ENCODE measurements at places on chromosomes 3 and 15.

DNA sequence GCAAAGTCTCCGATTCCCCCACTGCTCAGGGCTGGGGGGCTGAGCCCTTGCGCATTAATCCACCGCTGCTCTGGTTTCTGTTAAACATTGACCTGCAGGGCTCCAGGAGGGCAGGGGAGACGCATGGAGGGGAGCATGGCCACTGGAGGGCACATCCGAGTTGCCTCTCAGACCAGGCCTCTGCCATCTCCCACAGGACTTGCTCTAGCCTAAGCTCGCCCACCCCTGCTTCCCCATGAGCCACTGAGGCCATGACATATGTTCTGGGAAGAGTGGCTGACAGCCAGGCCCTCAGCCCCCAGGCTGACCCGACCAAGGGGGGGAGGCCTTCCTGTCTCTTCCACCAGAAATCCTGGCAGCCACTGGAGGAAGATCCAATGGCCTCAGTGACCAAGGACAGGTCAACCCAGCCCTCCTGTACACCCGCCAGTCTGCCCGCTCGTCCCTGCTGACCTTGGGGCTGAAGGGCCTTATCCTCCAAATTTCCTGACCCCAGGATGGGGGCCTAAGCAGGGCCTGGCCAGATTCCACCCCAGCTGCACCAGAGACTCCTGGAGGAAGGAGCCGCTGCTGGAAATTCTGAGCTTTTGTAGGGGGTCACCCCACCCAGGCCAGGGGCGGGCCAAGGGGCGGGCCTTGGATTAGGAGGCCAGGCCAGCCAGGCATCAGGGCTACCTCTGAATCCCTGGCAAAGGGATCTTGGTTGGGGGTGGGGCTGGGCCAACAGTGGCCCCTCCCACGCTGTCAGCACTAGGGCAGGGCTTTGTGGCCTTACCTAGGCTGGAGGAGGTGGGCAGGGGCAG is at the start of gene HYAL1:
Gene HYAL1, minus strand, starts transcription at position 562 of the 803 bp plus-strand sequence. CDS start 618 bp downstream, outside the sequence.
- no peak for DNase-seq

DNA sequence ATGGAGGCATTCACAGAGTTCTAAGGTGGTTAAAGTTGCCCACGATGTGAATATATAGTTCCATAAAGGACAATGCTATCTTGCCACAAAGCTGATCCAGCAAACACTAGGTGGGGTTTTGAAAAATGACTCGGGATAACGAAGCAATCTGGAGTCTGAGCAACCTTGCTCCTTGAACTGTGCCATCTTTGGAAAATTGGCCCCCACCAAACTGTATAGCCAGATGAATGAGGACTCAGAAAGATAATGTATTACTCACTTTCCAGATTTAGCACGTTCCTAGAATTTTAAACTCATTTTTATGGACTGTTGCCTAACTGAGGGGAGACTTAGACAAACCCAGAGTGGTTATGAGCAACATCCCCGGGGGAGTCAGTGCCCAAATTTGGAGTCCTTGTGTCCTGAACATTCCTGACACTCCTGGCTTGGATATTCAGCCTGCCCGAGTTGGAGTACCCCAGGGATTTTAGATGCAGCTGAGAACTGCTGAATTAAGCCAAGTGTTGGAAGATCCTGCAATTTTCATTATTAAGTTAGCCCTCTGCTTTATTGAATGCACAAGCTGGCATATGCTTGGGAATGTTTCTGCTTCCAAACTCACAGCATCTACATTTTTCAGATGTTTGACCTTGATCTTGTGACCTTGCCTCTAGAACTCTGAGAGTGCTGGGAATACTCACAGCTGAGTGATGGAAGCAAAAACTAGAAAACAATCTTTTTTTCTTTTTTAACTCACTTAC is 8.8 kb upstream of the MAGI1 start:
- no peak for DNase-seq

- no peak for DNase-seq
These were observed 793 bp downstream of the APOD start for GRCh38 chr3:195582947-195583346.

GRCh38 chr3:86815880-86816279 is 175.1 kb downstream of the VGLL3 start:
- peak; percentile 53 for DNase-seq

- no peak for DNase-seq
These were observed 200.7 kb downstream of the MBNL1 start for GRCh38 chr3:152469248-152470025.

DNA sequence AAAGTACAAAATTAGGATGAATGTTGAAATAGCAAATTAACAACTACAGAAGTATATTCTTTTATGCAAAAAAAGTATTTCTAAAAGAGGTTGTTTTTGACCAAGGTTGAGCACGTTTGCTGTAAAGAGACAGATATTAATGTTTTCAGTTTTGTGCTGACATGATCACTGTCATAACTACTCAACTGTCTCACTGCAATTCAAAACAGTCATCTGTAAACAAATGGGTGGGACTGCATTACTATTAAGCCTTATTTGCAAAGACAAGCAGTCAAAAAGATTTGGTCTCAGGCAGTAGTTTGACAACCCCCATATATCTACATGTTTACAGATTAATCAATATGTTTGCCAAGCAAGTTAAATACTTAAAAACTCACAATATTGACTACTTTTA is 109.1 kb upstream of the ZNF385D start:
- no peak for DNase-seq

- peak; percentile 57 for DNase-seq
These were observed 107.6 kb downstream of the PEX5L start for GRCh38 chr3:179929091-179929529.

- no peak for DNase-seq
These were observed 4.4 kb upstream of the BRPF1 start for GRCh38 chr3:9727041-9727595.

DNA sequence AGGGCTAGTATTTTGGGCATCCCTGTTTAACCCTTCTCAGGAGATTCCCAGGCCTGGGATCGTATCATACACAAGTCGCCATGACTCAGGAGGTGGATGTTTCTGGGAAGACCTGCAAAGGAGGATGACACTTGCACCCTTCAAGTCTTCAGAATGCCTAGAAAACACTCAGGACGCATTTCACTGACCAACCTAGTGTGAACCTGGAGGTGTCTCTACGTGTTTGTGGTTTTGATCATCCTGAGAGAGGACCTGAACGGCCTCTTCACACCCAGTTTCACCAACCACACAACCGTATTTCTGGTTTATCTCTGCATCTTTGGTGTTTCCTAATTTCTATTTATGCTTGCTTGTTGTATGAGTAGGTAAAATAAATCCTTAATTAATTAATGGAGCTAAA is 2.8 kb upstream of the CLDND1 start:
- no peak for DNase-seq

- no peak for DNase-seq
These were observed 180.5 kb downstream of the THSD4 start for GRCh38 chr15:71295603-71296314.

DNA sequence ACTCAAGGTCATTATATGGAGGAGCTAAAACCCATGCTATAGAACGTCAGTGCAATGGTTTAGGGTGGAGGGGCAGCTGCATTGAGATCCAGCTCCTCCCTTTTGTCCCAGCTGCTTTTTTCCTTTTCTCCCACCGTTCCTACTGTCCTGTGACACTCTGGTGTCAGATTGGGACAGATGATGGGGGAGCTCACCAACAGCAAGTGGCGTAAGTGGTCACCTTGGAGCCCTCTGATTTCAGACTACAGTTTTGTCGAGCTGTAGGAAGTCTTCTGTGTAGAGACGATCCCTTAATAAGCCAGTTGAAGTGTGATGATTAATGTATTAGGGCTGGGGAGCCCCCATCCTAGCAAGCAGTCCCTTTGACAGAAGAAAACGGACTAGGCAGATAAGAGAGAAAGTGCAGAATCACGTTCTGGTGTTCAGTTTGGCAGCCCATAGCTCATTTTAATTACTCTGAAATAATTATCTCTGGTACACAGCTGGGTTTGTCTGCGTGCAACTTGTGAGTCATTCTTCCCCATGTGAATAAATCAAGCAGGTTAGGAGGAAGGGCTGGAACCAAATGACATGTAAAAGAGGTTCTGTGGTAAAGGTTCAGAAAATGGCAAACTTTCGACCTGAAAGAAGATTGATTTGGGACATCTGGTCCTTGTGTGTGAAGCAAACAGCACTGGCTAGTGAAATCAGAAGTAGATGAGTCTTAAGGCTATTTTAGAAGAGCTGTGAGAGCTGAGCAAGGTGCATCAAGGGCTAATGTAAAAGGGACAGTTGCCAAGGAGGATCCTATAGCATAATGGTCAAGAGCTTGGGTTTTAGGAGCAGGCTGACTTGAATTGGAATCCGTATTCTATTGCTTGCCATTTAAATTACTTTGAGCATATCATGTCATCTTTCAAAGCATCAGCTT is 241.4 kb downstream of the EDEM1 start:
- no peak for DNase-seq

- DNase-seq: no peak
These were observed 265.5 kb upstream of the TBC1D5 start for GRCh38 chr3:18007980-18008379.

- no peak for DNase-seq
These were observed 31.5 kb upstream of the ARHGEF26 start for GRCh38 chr3:154089421-154090420.

DNA sequence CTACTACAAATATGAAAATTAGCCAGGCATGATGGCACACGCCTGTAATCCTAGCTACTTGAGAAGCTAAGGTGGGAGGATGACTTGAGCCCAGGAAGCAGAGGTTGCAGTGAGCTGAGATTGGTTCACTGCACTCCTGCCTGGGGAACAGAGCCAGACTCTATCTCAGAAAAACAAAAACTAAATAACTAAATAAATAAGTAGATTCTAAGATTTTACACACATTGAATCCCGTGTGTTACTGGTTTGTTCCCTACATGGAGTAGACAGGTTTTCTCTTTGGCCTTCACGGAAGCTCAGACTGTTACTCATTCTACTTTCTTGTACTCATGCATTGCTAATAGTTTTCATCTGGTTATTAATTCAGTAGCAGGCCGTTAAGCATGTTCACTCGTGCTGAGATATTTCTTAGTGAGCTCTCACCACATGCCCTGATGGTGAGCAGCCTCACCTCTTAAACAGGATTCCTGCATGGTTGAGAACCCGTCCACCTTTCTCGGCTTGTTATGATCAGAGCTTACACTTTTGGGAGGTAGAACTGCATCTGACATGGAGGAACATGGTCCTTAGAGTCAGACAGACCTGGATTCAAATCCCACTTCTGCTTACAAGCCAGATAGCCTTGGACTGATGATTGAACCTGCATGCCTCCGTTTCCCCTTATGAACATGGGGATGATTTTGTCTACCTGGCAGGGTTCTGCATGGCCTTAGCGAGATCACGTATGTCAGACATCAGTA is 49.1 kb downstream of the CMTM7 start:
- no peak for DNase-seq

- DNase-seq: no peak
These were observed 21.3 kb downstream of the SLC12A8 start for GRCh38 chr3:125191256-125191655.

- DNase-seq: peak; percentile 37
These were observed at the start of gene IL17RC for GRCh38 chr3:9916734-9917680. IL17RC (plus strand) TSS chr3:9917098; CDS start chr3:9917316, 218 bp downstream.

DNA sequence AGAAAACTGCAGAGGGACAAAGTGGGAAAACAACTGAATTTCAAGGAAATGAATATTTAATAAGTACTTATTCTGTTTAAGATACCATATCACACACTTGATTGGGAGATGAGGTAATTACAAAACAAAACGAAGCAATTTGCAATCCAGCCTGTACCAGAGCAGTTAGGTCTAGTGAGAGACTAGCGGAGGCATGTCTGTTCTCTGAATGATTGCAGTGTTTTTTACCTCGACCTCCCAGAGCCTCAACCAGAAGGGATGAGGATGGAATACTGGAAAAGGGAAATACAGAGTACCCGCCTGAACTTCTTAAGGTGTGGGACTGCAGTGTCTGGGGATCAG is 59.5 kb downstream of the PIK3CB start:
- DNase-seq: no peak

GRCh38 chr3:40763807-40764206 is 239.0 kb downstream of the ZNF621 start:
- no peak for DNase-seq

DNA sequence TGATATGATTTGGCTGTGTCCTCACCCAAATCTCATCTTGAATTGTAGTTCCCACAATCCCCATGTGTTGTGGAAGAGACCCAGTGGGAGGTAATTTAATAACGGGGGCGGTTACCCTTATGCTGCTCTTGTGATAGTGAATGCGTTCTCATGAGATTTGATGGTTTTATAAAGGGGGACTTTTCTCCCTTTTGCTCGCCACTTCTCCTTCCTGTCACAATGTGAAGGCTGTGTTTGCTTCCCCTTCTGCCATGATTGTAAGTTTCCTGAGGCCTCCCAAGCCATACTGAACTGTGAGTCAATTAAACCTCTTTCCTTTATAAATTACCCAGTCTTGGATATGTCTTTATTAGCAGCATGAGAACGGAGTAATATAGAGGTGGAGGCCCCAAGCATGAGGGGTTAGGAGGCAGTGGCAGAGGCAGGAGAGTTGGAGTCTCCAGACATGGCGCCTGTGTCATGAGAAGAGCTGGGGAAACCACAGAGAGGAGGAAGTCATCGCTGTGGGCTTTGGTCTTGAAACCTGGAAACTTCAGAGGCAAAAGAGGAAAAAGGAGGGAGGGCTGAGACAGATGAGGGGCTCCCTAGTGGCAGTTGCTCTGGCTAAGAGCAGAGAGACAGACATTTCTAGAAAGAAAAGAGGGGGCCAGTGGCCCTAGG is 107.8 kb upstream of the VEPH1 start:
- DNase-seq: no peak

GRCh38 chr3:14461748-14462324 is 59.4 kb downstream of the SLC6A6 start:
- DNase-seq: no peak

- no peak for DNase-seq
These were observed 44.8 kb downstream of the STRIT1 start for GRCh38 chr3:155248531-155249187.

- no peak for DNase-seq
These were observed 123.0 kb downstream of the FAM43A start for GRCh38 chr3:194808640-194809097.

DNA sequence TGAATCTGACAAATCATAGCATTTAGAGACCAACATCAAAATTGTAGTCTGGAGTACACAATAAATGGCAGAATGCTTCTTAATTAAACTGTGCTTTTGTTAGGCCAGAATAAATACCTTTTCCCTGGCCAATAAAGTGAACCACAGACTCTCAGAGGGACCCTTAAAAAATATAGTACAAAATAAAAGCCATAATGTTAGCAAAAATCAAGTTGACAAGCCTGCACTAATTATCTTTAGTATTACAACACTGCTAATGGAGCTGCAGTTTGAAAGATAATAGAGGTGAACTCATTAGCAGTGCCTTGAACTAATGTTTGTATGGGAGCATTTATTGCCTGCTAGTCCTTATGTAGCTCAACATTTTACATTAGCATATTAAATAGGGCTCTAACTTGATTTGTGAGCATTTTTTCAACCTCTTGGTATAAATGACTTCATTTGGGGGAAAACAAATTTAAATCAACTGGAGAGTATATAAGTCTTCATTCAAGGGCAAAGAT is 801.3 kb downstream of the EPHA3 start:
- no peak for DNase-seq

DNA sequence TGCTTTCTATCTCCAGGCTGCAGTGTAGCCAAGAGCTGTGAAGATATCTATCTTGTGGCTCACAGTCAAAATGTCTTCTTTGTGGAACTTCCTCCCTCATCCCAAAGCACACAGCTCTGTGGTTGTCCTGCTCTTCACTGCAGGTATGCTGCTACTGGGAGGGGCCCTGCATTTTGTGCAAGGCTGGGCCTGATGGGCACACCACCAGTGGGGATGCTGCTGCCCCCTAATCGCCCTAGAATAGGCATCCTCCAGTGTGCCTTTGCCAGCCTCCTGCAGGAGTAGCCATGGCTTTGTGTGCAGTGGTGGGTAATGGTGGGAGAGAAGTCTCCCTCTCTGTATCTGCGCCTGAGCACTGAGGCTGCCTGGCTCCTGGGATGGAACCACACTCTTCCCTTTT is 297.3 kb downstream of the DOCK3 start:
- DNase-seq: no peak

- no peak for DNase-seq
These were observed 25.0 kb downstream of the CRYGS start for GRCh38 chr3:186519021-186519658.

Data from NCI-H2227 treated with DMSO at 0.1 percent for 48 hours (cell line).